ENCODE measurements at places on chromosomes 11 and 22.

DNA sequence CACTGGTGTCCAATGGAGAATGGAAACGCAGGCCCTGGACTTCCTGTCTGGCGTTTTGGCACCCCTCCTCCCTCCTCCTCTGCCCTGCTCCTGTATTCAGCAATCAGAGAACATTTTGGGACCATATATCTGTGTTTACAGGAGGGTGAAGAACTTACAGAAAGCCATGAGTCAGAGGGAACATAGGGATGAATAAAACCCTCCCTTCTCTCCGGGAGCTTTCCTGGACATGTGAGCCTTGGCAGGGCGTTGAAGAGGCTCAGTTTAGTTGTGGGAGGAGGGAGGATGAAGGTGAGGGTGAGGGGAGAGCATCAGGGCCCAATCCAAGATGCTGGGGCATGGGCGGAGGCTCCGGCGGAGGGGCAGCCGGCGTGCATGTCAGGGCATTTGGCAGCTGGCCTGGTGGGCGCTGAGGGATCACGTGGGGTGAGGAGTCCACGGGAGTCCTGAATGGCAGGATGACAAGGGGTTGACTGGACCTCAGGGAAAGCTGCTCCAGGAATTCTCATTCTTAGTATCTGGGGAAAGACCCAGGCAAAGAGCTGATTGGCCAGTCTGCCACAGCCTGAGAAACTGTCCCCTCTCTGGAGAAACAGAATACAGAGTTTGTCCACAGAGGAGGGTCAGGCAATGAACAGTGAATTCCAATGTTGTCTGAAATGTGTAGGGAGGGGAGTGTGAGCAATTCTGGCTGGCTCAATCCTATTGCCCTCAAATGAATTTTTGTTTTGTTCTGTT, 28.9 kb downstream of the MICAL2 start:
- no peak for DNase-seq

- DNase-seq: no peak
These were observed 1.7 kb downstream of the CCDC87 start for GRCh38 chr11:66591175-66591574.

- no peak for DNase-seq
These were observed 54.7 kb downstream of the PICALM start for GRCh38 chr11:86014221-86014620.

DNA sequence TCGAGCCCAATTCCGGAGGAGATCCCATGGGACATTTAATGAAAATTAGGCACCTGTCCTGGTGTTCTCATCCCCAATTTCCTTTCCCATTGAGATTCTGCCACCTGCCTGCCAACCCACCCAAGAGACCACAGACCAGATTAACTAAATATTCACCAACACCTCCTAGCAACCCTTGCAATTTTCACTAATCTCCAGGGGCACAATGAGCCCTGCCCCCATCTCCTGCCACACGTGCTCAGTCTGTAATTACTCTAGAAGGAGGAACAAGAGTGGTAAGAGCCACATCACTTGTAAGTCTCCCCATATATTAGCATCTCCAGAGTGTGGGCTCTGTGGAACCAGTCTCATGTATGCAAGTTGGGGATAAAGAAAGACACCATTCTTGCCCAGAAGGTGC, 38.0 kb downstream of the IL18BP start:
- DNase-seq: no peak

- no peak for DNase-seq
These were observed 16.2 kb upstream of the CWF19L2 start for GRCh38 chr11:107473792-107474191.

DNA sequence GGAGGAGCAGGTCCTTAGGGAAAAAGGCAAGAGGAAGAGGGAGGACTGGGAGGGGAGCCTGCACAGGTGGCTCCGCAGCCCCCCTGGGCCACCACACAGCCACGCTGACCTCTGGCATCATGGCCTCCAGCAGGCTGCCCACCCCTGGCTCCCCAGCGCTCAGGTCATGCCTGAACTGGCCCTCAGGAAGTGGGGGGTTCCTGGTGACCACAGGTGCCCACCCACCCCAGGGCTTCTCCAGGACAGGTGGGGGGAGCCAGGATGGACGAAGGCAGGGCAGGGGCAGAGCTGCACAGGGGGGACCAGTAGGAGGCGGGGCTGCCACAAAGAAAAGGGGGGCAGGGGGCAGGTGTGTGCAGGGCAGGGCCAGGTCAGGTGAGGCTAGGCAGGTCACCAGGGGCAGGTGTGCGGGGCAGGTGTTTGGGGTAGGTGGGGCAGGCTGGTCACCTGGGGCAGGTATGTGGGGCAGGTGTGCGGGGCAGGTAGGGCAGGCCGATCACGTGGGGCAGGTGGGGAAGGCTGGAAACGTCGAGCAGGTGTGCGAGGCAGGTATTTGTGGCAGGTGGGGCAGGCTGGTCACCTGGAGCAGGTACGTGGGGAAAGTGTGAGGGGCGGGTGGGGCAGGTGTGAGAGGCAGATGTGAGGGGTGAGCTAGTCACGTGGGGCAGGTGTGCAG, 997 bp downstream of the DEAF1 start:
- no peak for DNase-seq

- no peak for DNase-seq
These were observed 26.4 kb downstream of the CAPN1 start for GRCh38 chr11:65207918-65208784.

- DNase-seq: peak; percentile 50
These were observed 1.0 kb upstream of the TOB2 start for GRCh38 chr22:41447435-41448188.

DNA sequence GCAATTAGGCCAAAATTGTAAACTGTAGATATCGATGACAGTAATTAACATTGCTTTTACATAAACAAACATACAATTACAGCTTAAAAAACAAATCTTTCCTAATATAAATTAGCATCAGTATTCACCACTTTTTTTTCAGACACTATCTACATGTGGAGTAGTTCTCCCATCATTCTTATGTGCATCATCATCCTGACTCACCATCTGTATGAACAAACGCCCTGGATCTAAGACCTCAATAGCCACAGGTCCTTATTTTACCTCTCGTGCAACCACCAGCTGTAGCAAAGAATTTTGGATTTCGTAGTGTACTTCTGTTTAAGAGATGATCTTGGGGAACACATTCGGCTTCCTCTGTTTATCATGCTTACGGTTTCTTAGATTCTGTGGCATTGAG, 551.9 kb upstream of the KIRREL3 start:
- no peak for DNase-seq
